ENCODE measurements at places on chromosomes 12 and 14.

- DNase-seq, result no peak
Observed at GRCh38 chr12:45768194-45768593, 38.7 kb downstream of the ARID2 start.

- DNase-seq, result no peak
Observed at GRCh38 chr14:80678436-80678835, 263.1 kb downstream of the CEP128 start.

DNA sequence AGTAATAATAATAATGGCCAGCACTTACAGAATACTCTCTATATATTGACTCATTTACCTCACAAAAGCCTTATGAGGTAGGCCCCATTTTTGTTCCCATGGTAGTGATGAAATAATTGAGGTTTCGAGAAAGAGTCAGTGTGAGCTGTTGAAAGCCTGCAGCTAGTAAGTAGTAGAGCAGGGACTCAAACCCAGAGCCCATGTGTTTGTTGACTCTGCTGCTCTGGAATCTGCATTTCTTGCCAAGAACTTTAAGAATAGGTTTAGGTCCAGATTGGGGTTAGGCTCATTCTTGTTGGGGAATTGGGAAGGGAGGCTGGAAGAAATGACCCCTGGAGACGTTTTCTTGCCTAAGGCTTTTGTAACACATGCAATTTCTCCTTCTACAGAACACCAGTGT lies 27.9 kb downstream of the DYRK4 start:
- DNase-seq, result no peak

DNA sequence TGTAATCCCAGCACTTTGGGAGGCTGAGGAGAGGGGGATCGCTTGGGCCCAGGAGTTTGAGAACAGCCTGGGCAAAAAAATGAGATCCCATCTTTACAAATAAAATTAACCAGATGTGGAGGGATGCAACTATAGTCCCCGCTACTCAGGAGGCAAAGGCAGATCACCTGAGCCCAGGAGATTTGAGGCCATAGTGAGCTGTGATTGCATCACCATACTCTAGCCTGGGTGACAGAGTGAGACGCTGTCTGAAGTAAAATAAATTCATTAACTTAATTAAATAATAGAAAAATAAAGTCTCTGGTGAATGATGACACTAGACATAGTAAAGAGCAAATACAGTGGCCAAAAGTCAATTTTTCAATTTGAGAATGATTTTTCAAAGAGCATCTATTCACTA lies 16.1 kb upstream of the PLEKHA5 start:
- DNase-seq, result no peak

- DNase-seq, result no peak
Observed at GRCh38 chr14:26905229-26905628, 307.4 kb upstream of the NOVA1 start.

Measured in esophagus squamous epithelium (tissue), 5 donors.